ENCODE measurements at places on chromosomes 16 and 17.

- no peak for DNase-seq
Observed at GRCh38 chr17:48111937-48112241, 4.3 kb downstream of the SNX11 start.

GRCh38 chr16:50578137-50578536 is 29.9 kb downstream of the NKD1 start:
- no peak for DNase-seq

- DNase-seq: no peak
Observed at GRCh38 chr17:30424471-30424870, 45.7 kb downstream of the CPD start.

DNA sequence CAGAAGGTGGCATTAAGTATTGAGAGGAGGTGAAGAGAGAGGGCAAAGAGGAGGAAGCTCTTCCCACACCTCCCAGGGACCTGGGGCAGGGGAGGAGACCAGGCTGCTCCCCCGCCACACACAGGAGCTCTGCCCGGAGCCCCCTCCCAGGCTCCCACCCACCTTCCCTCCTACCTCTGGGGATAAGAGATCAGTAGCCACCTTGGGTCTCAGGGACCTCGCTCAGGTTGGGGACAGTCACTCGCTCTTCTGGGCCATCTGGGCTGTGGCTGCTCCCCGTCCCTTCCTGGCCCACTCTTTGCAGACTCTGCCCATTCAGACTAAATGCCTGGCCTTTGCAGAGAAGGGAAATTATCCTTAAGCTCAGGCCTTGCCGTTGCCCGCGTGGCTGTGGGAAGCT is 14.9 kb upstream of the C16orf74 start:
- no peak for DNase-seq

DNA sequence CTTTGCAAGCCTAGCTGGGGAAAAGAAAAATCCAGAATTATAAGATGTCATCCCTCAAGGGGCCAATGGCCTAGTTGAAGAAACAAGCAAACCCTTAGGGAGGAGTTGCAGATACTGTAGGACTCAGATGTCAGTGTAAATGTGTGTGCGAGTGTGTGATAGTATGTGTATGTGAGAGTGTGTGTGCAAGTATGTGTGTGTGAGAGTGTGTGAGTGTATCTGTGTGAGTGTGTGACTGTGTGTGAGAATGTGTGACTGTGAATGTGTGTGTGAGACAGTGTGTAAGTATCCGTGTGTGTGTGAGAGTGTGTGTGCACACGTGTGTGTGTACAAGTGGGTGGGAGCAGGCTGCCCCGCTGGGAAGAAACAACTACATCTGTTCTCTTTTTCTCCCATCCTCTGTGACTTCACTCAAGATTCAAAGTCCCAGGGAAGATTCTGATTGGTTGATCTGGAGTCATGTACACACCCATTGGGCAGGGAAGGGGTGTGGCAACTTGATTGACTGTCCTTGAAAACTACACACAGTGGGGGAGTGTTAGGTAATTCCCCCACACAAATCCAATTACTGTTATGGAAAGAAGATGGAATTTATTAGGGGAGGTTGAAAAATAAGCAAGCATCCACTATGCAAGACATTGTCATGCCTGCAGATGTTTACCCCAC is 40.7 kb downstream of the IRX3 start:
- DNase-seq: no peak

- no peak for DNase-seq
Observed at GRCh38 chr16:11379420-11379819, 34.2 kb downstream of the RMI2 start.

- DNase-seq: no peak
Observed at GRCh38 chr17:49290690-49291359, 60.2 kb upstream of the PHOSPHO1 start.

DNA sequence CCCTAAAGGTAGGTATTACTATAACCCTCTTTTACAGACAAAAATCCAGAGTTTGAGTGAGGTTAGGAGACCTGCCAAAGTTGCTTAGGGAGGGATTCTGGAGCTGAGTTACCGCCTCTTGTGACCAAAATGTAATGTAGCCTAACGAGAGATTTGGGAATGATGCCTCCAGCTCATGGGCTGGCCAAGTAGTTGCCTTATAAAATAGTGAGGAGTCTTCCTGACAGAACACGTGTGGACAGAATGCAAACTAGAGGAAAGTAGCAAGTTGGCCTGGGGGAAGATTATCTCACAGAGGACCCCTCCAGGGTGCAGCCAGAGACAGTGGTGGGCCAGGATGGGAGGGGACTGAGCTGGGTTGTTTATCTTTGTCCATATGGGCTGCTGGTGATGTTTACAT is 543.7 kb upstream of the CDH11 start:
- no peak for DNase-seq

DNA sequence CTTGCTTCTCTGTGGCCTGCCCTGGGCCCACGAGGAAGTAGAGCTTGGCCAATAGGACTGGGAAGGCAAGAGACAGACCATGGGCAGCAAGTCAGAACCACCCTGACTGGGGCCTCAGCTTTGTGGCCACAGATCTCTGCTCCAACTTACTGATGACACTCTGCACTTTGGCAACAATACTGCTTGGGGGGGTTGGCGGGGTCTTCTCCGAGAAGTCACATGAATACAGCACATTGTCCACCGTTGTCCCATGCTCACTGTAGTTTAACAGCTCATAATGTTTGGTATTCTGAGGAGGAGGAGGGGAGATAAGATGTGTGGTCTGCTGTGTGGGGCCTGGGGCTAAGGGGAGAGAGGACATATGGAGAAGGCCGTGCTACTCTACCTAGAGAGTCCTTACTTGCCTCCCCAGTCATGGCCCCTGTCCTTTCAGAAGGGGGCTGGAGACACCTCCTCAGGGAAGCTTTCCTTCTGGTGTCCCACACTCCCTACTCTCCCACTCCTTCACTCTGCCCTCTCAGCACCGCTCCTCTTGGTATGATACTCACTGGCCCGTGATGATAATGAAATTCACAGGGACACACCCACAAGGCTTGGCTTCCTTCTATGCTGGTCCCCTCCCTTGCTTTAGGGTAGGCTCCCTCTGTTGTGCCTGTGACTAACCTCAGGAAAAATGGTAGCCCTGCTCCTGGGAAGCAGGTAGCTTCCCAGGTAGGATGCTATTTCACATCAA is 4.0 kb upstream of the DHRS13 start:
- DNase-seq: no peak

DNA sequence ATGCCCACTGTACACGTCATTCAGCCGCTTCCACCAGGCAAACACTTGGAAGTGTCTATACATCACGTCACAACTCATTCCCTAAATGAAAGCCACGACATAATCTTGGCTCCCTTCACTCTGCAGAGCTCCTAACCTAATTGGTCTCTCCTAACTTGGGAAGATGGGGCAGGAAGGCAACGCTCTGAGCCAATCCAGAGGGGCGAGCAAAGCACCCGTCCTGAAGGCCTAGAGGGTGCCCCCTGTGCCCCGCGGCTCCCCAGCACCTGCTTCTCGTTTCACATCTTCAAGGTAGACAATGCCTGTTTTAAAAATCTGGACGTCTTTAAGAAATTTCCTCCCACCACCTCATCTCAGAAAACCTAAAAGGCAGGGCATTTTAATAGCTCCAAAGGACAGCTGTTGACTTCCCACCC is 1.0 kb downstream of the CSNK2A2 start:
- DNase-seq: peak; percentile 29

DNA sequence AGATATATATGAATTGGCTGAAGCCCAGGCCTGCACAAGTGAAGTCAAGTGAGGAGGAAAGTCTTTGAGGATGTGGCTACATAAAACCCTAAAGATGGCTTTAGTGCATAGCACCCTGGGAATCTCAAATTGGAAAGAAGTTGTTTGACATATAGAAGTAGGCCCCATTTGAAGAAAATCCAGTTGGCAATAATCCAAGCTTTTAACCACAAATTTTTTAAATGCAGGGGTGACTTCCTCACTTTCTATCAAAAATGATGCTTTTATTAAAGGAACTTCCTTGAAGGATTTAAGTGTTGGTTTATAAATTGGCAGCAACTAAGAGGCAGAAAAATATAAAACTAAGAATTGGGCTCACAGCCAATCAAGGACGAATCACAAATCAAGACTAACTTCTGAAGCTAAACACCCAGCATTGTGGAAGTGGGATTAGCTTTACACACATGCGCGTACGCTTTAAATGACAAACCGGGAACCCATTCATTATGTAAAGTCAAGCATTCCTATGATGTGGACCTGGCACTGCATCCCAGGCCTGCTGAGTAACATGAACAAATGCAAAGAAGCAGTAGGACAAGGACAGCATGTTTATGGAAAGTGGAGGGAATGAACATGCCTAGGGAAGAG is 63.3 kb downstream of the NOG start:
- DNase-seq: no peak

GRCh38 chr16:30665155-30665829 is 7.1 kb downstream of the FBRS start:
- peak; percentile 26 for DNase-seq

DNA sequence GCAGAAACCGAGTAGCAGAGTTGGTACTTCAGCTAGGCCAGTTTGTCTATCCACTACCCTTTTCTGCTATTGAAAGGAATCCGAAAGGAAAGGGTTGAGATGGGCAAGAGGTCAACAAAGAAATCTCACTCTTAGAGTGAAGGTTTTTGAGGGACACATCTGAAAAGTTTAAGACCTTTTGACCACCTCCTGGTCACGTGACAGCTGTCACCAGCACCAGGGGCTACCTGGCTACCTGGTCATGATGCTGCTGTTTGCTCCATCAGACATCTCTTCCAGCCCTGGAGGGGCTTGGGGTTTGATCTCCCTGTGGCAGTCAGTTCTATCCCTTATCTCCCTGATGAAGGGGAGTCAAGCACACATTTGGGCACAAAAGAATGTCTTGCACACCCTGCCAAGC is 7.6 kb downstream of the CCDC182 start:
- no peak for DNase-seq

- no peak for DNase-seq
Observed at GRCh38 chr17:45844695-45845375, at the start of gene SPPL2C. Gene SPPL2C (plus strand): TSS chr17:45844881. CDS start chr17:45844907, 26 bp downstream.

- DNase-seq: no peak
Observed at GRCh38 chr16:11100239-11100750, 155.7 kb downstream of the SOCS1 start.

DNA sequence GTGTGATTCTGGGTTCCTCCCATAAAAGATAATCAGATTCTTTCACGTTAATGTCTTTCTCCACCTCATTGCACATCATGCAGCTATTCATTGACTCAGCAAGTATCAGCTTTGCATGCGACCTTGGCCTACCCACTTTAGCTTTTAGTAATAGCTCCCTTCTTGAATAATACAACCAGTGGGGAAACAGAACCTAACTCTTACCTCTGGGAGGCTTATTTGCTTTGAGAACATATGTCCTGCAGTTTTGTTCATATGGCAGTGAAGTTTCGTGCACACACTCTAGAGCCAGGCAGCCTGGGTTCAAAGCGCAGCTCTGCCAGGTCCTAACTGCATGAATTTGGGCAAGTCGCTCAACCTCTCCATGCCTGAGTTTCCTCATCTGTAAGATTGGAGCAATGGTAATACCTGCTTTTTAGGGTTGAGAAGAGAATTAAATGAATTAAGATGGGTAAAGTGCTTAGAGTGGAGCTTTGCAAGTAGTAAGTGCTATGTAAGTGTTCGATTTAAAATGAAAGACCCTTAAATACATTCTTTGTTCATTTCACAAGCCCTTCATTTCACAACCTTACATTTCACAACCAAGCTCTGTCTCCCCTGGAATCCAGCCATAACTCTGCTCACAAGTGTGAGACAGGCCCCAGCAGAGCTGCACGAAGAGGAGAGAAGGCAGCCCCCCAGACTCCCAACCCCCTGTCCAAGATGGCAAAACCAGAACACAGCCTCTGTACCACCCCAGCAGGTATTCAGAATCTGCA is 29.3 kb downstream of the MAPT start:
- no peak for DNase-seq

DNA sequence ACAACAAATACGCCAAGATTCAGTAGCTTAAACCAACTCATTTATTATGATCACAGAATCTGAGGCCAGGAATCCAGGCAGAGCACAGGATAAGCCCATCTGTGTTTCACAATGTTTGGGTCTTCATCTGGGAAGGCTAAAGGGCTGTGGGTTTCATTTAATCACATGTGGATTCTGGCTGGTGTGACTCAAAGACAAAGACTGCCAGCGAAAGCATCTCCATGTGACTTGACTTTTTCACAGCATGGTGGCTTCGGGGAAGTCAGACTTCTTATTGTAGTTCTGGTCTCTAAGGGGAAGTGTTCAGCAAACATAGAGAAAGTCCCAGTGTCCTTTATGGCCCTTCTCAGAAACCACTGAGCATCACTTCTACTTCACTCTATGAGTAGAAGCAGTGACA is 1014.4 kb upstream of the GOT2 start:
- no peak for DNase-seq

DNA sequence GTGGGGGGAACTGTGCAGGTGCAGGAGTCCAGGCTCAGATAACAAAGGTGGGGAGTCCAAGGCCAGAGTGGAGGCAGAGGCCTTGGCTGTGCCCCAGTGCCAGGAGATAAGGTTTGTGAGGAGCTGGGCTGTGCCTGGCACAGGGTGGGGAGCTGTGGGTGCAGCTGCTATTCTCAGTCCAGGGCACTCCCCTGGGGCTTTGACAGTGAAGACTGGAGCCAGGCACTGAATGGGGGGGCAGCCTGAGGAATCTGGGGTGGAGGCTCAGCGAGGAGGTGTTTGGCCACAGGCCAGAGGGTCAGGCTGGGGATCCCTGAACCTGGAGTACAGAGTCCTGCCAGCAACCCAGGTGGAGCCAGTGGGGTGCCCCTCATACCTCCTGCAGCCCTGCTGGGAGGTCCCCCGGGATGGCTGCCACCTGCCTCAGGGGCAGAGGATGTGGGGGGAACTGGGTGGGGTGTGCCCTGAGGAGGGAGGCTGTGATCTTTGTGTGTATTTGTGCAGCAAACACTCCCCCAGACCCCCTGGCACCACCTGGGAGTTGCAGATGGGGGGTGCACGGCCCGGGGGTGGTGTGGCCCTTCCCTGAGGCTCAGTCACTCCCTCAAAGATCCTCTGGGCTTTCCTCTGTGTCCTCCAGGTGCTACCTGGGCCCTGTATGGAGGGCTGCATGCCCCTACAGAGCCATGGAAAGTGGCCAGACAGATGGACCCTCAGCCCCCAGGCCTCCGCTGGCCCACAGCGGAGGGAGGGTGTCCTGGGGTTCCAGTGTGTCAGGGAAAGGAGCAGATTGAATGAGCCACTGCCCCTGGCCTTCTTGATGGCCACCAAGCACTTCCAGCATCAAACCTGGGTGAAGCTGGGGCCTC is 44.5 kb upstream of the SMPD3 start:
- DNase-seq: no peak

GRCh38 chr17:28404812-28405570 is 1.0 kb downstream of the SLC46A1 start:
- no peak for DNase-seq

DNA sequence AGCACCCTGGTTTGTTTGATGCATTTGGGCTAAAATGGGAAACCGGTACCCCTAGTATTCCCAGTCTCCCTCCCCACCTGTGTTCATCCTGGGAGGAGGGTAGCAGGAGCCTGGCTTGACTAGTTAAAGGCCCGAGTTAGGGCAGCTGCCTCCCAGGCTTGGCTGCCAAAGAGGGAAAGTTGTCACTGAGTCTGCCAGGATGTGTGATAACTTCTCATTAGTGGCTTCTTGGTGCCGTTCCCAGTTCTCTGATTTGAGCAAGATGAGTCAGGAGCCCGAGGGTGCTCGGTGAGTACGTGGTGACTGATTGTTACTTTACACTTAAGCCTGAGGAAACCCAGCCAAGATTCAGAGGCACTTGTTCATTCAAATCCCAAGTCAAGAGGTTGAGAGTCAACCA is 2.5 kb downstream of the KRT32 start:
- no peak for DNase-seq
